ENCODE measurements at places on chromosomes 11 and 22. TPM values are rescaled to one million over a fixed set of nuclear protein-coding genes. Genes with fewer than 3 reads are reported as not detected.

MRGPRX4 gene
- 3.9 TPM for total RNA-seq

SYT9 gene
- total RNA-seq, result 0.11 TPM

GVQW3 gene
- 1.1 TPM for total RNA-seq

HEPN1 gene
- 0.05 TPM for total RNA-seq

TBX10 gene
- not detected for total RNA-seq

ACTN3 gene
- not detected for total RNA-seq

TRMT112 gene
- 471 TPM for total RNA-seq

MAJIN gene
- total RNA-seq, result not detected

INTS4 gene
- 31.0 TPM for total RNA-seq

ACRV1 gene
- total RNA-seq, result 0.10 TPM

SSTR3 gene
- not detected for total RNA-seq

CASP5 gene
- not detected for total RNA-seq

B4GALNT4 gene
- total RNA-seq, result 3.0 TPM

SERPING1 gene
- not detected for total RNA-seq
